ENCODE measurements at places on chromosomes 2 and 18.

GRCh38 chr2:21011453-21011852 lies 32.4 kb downstream of the APOB start:
- no peak for DNase-seq

DNA sequence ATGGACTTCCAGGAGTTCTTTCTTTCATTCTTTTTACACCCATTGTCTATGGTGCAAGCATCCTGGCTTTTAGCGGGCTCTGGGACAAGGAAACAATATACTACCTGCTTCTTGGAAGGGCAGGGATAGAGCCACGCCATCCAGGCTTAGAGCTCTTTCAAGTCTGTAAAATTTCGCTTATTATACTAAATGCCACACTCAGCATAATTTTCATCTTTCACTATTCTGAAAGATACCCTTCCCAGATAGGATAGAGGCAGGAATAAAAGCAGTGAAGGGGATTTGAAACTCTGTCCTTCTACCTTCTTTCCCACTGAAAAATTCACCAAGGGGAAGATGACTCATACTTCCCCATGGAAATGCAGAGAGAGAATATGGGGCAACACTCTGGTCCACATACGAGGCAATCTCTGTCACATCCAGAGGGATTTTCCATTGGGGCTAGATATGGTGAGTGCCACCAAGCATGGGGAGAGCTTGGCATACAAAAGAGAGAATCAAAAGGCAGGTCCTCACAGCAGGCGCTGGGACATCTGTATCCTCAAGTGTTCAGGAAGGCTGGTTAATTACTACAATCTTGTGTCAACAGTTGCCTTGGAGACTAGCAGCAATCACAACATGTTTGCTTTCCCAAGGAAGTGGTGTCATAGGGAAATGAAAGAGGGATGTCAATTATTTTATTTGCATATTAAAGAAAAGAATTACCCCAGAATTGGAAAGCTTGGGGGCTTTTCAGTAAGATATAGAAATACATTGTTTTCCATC lies 127.6 kb downstream of the TDRD15 start:
- no peak for DNase-seq

GRCh38 chr2:135863233-135863632 lies 13.0 kb downstream of the MCM6 start:
- DNase-seq = no peak

DNA sequence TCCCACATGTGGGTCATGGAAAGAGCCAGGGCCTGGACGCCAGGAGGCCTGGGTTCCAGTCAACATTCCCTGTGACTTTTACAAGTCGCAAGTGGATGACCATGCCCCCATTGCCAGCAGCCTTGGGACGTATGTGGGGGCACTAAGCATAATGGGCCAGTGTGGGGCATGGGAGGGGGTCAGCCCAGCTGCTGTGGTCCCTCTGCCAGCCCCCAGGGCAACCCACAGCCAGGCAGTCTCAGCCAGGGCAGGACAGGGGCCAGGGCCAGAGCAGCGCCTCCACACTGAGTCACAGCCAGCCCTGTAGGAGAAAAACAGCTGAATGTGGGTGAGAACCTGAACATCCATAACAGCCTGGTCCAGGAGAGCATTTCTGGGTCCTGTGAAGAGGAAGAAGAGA lies 173.2 kb downstream of the GFPT1 start:
- DNase-seq = no peak

- no peak for DNase-seq
These were observed 154.5 kb downstream of the TPO start for GRCh38 chr2:1567556-1568344.

DNA sequence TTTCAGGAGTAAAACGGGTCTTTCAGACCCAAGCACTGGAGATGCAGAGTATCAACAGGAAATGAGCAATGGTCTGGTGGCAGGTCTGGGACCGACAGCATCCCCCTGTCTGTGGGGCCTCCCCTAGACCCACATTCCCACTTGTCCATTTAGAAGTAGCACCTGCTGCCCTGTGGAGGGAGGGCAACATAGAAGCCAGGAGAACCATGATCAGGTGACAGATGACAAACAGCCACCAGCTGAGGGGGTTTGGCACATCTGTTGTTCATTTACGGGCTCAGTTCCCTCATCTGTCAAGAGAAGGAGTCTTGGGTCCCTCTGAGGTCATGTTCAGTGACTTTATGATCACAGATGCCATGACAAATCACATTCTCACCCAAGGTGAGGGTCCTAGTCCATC lies 77.9 kb upstream of the SLC66A3 start:
- no peak for DNase-seq

- DNase-seq = peak; percentile 76
These were observed 85.9 kb upstream of the KLF7 start for GRCh38 chr2:207251573-207252192.

DNA sequence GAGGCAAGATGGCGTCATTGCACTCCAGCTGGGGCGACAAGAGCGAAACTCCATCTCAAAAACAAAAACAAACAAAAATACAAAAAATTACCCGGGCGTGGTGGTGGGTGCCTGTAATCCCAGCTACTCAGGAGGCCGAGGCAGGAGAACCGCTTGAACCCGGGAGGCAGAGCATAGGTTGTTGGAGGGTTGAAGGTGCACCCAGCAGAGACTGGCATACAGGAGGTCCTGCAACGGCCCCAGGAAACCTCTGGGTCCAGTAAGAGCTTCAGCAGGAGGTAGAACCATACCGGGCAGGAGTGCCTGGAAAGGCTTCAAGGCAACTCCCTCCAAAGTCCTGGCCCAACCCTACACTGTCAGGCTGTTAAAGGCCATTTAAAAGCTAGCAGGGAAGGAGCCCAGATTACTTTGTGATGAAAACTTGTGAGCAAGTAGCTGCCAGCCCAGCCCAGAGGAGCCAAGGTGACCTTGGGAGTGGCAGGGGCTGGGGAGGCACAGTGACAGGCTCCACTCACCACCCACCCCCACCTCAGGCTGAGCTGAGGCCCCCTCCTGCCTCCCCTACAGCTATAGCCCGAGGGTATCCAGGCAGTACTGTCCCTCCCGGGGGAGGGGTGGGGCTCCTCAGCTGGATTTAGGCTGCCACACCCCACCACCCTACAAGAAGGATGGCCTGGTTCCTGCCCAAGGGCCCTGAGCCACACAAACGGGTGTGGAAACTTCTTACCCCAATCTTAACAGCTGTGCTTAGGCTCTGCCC lies 28.1 kb downstream of the TFCP2L1 start:
- no peak for DNase-seq

GRCh38 chr2:40451918-40452605 lies at the start of gene SLC8A1:
Gene SLC8A1 (minus strand): TSS chr2:40452090.
- no peak for DNase-seq

DNA sequence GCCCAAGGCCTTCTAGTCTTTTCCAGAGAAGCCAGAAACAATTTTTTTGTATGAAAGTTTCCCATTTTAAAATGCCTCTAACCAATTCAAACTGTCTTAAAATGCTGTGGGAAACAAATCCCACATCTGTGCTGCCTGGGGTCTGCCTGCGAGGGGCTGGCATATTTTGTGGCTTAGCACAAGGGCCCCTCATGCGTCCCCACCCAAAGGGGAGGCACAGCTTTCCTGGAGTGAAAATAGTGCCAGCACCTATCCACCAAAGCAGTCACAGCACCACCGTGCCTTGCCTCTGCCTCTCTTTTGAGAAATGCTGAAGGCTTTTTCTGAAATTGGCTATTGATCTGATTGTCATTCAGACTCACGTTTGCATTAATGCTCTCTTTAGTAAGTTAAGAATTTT lies 22.2 kb upstream of the GNAL start:
- no peak for DNase-seq

DNA sequence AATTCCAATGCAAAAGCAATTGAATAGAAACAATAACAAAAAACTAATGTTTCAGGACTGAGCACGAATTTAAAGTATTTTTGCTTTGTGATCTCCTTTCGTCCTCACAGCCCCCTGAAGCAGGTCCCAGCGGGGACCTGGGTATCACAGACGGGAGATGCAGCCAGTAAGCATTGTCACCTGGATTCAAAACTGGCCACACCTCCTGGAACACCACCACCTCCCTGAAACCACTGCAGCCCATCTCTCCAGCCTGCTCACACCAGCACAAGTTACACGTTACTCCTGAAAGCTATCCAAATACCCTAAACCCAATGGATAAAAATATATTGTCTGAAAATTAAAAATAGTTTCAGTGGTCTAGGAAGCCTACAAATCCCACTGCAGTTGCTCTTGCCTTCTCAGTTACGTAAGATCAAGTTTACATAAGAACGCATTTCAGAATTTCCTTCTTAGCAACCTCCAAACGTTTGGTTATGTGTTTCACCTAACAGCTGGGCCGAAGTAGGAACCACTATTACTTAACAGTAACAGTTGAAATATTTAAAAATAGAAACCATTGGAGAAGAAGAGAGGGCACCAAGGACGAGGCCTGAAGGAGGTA lies 178.0 kb downstream of the HDAC4 start:
- DNase-seq = no peak

GRCh38 chr2:241896746-241897201 lies 27.2 kb downstream of the RTP5 start:
- no peak for DNase-seq

DNA sequence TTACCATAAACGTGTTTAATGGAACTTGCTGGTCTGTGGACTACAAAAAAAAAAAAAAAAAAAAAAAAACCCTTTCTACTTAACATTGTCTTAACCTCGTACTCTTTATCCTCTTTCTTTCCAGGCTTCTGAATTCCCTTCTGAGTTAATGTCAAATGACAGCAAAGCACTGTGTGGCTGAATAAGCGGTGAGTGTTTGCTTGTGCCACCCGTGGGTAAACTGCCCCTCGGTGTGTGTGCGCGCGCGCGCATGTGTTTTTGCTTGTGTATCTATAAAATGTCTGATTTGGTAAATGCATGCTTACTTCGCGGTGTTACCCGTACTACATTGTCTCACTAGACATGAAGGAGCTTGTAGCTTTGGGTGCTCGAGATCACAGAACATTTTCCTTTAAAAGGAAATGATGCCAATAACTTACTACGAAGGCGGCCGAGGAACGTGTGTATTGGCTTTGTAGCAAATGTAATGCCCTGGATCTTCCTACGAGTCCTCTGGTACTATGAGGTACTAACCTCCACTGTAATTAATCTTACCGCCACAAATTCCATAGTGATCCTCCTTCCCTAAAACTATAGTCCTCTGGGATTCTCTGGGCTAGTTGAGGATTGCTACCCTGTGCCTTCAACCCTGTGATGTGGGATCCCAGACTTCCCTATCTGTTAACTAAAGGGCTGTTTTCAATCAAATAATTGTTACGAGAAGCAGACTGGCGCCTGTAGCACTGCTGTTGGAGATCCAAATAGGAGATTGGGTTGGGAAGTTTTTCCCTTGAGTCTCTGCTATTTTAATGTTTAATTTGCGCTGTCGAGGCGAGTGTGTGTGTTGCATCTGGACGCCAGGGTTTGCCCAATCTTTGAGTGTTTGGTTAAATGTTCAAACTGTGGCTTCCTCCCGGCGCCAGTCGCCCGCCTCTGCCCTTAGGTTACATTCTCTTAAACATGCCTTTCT lies 1.1 kb downstream of the ID2 start:
- DNase-seq = peak; percentile 58

GRCh38 chr18:49094979-49095632 lies 144.3 kb upstream of the SMAD7 start:
- DNase-seq = no peak

DNA sequence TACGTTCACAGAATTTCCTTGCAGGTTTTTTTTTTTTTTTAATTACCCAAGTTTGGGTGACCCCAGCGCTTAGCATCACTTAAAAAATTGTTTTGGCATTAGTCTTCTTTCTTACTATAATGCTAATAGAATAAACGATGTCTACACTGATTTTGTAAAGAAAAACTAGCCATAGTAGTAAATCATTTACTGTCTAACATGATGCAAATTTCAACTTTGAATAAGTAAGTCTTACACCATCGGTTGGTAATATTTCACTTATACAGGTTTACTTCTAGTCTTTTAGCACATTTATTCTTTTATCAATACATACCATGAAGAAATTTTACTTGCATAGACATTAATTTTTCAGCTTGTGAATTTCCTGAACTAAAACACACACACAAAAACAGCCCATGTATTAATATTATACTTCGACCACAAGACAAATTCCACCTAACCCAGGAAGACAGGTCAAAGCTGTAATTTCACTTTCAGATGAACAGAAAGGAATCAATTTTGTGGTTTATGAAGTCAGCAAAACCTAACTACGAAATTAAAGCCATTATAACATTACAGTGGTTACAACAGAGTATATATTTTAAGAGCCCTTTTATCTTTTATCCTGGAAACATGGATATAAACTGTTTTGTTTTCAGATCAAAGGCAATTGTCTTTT lies 1.9 kb downstream of the YES1 start:
- no peak for DNase-seq

GRCh38 chr2:178197791-178198190 lies 3.5 kb downstream of the OSBPL6 start:
- no peak for DNase-seq

DNA sequence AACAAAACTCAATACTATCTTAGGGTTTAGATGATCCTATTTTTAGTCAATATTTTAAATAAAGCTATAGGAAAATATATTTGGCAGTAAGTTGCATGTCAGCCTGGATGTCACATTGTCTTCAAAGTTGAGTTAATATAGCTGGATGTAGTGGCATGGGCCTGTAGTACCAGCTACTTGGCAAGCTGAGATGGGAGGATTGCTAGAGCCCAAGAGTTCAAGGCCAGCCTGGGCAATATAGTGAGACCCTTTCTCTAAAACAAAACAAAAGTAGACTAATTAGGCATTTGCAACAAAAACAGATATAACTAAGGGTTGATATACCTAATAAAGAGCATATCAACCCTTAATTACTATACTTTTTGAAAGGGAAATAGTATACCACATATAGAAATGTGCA lies 254.6 kb upstream of the KCNJ3 start:
- no peak for DNase-seq

DNA sequence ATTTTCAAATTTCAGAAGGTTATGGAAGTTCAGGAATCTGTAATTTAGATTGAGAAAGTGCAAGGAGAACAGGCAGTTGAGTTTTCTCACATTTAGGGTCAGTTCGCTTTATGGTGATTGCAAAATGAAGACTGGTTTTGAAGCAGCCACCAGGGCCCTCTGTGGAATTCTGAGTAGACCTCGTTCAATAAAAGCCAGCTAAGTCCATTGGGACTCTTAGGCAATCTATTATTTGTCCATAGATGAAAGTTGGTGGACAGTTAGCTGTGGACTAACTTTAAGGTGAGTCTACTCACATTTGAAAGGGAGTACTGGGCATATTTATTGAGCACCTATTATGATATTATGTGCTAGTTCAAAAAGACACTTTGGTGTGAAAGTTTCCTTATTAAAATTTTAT lies 266.3 kb upstream of the LINC00305 start:
- no peak for DNase-seq
